ENCODE measurements at places on chromosomes 2 and 18.
A peak's percentile ranks its signal among the peaks of the same experiment; 100 is the strongest.

- no peak for DNase-seq
These were observed 816.2 kb downstream of the TDRD15 start for GRCh38 chr2:21939967-21940366.

GRCh38 chr2:176514805-176515500 is 245.7 kb downstream of the MTX2 start:
- DNase-seq = no peak

DNA sequence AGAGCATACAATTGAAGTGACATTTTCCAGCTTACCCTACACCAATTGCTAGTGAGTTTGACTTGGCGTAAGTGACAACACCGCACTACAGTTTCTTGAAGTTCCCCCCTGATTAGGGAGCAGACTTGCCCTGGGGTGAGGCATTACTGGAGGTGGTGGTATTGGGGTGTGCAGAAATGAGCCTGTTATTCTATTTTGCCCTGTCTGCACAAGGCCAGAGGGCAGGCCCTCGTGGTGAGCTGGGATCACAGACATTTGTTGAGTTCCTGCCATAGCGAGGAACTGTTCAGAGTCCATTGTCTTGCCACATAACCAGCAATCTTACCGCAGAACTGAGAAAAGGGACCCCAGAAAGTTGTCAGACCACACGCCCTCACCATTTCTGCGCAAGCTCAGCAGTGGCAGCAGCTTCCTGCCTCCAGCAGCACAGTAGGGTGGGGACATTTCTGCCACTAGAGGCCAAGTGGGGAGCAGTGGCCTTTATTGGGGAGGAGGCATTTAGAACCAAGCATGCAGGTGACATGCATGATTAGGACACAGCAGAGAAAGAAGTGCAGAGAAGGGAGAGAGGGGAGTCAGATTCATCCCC is 103.6 kb upstream of the BCL2L11 start:
- no peak for DNase-seq

GRCh38 chr2:68726608-68727367 is 7.8 kb upstream of the ARHGAP25 start:
- peak; percentile 29 for DNase-seq

DNA sequence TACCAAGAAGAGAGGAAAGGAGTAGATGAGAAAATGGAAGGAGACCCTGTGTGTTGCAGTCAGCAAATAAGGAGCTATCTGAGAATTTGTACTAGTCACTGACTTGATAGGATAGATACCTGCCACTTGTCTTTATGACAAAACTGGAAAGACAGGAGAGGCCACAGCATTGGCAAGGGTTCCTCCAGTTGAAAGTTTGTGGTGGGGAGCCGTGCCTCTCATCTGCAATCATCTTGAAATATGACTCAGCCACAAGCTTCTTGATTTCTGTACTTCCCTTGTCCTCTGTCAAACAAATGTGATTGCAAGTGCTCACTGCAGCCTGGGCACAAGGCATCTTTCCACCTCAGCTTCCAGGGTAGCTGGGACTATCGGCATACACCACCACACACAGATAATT is 99.1 kb downstream of the GREB1L start:
- DNase-seq = no peak

- no peak for DNase-seq
These were observed 56.0 kb downstream of the MAPRE2 start for GRCh38 chr18:35097195-35097594.

DNA sequence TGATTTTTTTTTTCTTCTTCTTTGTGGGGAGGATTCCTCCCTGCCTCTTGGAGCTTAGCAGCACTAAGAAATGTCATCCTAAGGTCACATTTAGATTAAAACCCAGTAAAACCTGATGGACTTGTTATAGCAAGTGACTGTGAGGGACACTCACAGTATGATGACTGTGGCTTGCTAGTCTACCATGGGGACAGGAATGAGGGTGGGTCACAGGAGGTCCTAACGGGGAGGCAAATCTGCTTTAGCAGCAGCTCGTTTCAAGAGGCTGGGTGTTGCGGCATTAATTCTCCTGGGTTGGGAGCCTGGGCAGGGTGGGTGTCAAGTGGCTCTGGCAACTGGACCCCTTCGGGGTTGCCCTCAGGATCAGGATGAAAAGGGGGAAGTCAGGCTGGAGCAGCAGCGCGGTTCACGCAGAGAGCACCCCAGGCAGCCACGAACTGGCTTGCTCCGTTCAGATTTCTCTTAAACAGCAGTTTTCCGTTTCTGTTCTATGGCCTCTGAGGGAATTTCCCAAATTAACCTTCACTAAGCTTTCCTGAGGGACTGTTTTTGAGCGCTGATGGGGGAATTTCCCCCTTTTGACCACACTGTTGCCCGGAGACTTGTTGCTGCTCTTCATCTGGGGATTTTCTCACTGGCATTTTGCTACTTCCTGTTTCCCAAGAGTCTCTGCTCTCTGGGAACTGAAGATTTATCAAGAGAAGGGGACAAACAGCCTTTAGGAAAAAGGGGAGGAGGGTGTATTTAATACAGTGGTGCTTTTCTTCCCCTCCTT is 59.8 kb upstream of the PELI1 start:
- no peak for DNase-seq

DNA sequence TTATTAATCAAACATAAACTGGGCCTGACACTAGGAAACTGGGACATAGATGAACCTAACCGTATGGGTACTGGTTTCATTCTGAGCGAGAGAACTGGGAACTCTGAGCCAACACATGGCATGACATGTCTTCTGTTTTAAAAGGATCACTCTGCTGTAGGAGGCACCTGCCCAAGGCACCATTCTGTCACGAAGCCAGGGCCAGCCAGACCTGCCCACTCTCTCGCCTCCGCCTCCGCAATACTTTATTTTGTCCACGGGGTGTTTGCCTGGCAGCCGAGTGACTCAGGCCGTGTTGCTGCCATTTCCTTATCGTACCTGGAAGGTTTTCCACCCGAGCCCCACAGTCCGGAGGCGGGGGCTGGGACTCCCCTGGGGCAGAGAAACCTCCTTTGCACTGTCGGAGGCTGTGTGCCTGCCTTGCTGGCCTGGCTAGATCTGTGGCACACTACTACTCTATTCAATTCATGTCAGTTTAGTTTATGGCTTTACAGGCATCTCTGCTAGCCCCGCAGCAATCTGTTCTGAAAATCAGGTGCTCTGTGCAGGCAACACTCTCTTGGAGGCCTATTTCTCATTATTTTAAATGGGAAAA is 120.4 kb upstream of the ACKR3 start:
- peak; percentile 16 for DNase-seq

DNA sequence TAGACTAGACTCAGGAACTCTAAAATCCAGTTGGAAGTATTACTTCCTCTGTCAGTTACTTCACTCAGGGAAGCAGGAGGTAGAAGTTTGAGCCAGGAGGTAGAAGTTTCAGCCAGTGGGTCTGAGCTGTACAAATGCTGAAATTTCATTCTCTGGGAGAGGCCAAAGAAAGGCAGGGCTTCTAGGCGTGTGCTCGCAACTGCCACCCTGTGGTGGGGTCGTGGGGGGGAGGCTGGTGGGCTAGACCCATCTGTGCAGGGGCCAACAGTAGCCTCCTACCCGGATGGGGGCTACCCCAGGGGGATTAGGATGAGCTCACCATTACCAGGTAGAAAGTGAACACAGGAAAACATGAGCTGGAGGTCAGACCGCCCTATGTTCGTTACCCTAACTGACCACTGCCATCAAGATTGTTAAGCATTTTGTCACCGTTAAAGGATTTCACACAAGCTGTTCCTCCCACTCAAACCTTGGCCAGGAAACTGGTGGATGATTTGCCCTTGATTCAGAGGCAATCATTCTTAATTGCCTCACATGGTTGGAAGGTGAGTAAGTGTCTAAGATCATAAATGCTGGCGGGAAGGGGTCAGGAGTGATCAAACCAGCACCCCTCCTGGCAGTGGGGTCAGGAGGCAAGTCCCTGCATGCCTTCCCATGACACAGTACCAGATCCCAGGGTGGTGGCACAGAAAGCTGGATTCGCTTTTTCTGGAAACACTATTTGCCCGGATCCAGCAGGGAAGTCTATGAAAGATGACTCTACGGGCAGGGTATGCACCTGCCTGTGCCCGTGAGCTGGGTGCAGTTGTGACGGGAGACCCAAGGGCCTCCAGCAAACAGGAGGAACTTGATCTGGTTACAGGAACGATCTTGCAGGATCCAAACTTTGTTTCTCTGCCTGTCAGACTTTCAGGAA is 5.2 kb upstream of the FHL2 start:
- DNase-seq = no peak

DNA sequence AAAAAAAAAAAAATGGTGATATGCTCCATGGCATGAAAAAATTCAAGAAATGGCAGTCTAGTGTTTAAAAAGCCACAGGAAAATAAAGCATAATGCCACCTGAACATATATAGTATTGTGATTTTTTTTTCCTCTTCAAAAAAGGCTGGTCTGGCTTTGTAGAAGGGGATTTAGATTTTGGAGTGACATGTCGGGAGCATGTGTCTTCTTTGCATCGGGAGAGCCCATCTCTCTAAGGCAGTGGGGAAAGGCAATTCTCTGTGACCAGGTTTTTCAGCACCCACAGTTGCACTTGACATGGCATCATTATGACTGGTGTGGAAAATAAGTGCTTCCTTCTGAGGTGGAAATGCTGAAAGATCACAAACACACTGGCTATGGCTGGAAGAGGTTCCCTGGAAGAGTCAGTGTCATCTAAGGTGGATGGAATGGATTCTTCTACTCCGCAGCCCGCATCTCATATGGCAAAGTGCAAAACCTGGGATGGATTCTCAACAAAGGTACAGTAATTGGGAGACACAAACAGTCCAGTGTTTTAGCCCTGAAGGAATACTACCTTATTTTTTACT is 172.5 kb downstream of the AGAP1 start:
- peak; percentile 56 for DNase-seq

- no peak for DNase-seq
These were observed 20.0 kb downstream of the MAIP1 start for GRCh38 chr2:199975273-199975895.

DNA sequence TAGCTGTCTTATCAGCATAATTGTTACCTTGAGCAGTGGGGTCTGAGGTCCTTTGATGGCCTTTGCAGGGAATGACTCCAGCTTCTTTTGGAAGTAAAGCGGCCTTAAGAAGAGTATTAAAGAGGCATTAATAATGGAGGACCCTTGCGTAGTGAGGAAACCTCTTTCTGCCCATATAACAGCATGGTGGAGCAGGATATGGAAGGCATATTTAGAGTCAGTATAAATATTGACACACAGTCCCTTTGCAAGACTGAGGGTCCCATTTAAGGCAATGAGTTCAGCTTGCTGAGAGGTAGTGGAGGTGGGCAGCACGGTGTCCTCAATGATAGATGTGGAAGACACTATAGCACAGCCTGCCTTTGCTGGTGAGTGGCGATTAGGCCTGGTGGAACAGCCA is 32.7 kb downstream of the NCL start:
- no peak for DNase-seq

DNA sequence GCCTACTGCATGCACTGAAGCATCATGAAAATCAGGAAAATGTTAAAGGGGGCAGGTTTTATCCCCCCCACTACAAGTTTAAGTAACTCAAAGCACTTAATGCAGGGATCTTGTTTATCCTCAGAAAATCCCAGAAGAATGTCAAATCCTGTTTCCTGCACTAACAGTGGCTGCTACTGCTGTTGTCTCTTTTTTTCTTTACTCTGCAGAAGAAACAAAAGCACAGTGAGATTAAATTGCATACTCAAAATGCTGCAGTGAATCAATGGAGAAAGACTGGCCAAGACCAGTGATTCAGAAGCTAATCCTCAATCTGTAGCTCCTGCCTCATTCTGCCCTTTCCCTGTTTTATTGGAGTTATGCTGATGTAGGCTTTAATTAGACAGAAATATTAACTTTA is 332.3 kb upstream of the FIGN start:
- no peak for DNase-seq

DNA sequence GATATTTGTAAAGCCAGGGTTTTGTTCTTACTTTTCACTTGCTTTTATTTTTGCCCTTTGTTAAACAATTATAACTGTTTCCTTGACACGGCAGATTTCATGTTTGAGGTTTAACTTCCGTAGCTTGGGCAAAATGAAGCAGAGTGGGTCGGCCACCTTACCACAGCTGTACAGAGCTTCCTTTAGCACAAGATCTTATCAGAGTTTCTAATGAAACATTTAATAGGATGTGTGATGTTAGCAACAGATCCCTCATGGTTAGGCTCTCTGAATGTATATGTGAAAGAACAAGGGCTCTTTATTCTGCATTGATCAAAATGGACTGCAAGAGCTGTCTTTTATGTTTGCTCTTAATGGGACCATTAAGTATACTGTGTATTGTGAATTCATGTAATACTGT is 22.3 kb downstream of the RNF125 start:
- no peak for DNase-seq

DNA sequence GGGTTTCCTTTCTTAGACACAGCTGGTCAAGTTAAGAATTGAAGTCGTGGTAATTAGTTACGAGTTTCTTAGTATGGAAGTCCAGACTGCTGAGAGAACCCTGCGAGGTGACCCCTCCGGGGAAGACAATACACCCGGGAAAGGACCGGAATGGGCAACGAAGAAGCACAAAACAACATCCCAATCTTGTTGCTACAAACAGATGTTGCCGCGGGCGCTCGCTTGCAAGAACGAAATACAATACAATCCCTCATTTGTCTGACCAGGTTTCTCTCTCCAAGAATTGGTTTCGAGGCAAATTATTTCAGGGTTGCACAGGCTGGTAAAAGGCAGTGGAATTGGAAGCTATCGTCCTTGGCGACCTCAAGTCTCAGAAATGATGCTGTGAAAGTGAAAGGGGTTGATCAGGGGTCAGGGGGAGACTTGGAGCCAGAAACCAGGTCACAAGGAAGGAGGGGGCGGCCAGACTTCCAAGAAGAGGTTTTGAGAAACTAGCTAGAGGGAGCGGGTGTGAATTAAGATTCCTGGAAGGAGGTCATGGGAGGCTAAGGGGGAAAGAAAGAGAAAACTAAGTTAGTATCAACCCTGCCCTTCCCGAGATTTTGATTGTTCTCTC is 401.9 kb downstream of the HRH4 start:
- DNase-seq = no peak

DNA sequence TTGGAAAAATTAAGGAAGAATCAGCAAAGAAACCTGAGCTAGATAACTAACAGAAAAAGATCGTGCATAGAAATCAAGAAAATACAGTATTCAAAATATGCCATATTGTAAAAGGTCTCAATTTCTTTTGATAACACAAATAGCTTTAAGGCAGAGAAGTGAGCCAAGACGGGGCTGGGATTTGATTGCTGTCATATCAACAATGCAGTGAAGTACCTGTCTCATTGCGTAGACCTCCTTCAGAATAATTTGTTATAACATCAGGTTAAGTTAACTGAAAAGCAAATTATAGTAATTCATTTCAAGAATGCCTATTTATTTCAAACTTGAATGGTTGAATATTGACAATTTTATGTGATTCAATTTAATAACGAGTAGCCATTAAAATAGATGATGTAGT is 453.8 kb upstream of the MAP2 start:
- DNase-seq = no peak

- DNase-seq = no peak
These were observed 4.7 kb downstream of the MYOM1 start for GRCh38 chr18:3214855-3215637.
